ENCODE measurements at places on chromosomes 5 and 9. TPM values are rescaled to one million over a fixed set of nuclear protein-coding genes. Genes with fewer than 3 reads are reported as not detected.

Gene FOXD4L4
- not detected for total RNA-seq

Gene CDO1
- total RNA-seq, result 7.3 TPM

Gene ZBTB26
- total RNA-seq, result 2.6 TPM

Gene IFNA21
- total RNA-seq, result not detected

Gene EQTN
- total RNA-seq, result not detected
